ENCODE measurements at places on chromosomes 12 and 14.

DNA sequence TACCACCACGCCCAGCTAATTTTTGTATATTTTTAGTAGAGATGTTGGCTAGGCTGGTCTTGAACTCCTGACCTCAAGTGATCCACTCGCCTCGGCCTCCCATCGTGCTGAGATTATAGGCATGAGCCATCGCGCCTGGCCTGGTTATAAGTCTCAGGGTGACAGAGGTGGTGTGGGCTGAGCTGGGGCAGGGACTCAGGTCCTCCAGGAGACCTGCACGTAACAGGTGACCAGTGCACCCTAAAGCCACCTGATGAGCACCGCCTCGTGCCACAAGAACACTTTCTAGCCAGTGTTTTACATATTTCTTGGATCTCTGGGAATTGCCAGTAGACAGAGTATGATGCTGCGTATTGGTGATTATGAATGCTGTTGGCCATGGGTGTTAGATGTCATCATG is 136.5 kb upstream of the CPM start:
- no peak for DNase-seq

- no peak for DNase-seq
Observed at GRCh38 chr12:12176402-12176801, 90.4 kb downstream of the LRP6 start.

DNA sequence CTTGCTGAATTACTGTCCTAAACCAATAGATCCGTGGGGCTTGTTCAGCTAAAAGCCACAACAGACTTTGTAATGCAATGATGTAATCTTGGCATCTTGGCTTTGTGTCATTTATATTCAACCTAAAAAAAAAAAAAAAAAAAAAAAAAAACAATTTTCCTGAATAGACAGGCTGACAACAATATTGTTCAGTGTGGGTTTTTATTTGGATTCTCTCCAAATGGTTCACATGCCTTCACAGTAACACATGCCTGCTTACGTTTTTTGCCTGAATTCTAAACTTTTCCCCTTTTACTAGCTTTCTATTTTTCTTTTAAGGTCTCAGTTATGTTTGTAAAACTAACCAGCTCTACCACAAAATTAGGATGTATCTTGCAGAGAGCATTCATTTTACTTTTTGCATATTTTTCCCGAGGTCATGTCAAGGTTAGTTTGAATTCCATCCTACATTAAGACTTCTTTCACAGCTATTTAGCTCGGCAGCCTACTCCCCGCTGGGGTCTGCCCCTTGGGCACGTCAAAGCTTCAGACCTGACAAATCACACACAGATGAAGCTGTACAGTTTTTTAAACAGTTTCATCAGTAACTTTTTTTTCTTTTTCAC is 213.7 kb upstream of the NPAS3 start:
- DNase-seq = no peak

- peak; percentile 29 for DNase-seq
Observed at GRCh38 chr14:99899578-99900178, 106.5 kb downstream of the EML1 start.

GRCh38 chr14:56119201-56119981 is 1.2 kb downstream of the PELI2 start:
- DNase-seq = peak; percentile 16

- no peak for DNase-seq
Observed at GRCh38 chr12:130076126-130076525, 86.1 kb upstream of the FZD10 start.

DNA sequence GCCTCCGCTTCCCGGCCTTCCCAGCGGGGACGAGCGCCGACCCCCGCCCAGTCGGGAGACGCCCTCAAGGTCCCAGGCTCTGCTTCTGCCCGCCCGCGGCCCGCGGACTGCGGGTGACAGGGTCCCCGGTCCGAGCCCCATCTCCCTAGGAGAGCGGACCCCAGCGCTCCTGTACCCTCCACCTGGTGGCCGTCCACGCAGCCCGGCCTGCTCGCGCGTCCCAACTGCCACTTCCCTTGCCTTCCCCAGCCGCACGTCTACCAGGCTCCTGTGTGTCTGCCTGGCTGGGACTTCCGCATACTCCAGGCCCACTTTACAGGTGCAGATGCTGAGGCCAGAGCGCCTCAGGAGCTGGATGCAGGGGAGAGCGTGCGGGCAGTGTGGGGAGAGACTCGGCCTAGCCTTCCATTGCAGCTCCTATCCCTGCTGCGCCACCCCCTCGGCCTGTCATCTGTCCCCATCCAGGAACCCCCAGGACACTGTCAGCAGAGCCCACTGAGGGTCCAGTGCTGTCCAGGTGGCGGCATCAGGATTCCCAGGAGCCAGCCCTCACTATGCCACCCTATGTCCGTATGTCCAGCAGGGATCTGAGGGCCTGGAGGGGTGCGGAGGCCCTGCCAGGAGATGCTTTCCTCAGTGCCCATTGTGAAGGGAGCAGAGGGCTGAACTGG is 8.0 kb upstream of the ANKRD9 start:
- no peak for DNase-seq

DNA sequence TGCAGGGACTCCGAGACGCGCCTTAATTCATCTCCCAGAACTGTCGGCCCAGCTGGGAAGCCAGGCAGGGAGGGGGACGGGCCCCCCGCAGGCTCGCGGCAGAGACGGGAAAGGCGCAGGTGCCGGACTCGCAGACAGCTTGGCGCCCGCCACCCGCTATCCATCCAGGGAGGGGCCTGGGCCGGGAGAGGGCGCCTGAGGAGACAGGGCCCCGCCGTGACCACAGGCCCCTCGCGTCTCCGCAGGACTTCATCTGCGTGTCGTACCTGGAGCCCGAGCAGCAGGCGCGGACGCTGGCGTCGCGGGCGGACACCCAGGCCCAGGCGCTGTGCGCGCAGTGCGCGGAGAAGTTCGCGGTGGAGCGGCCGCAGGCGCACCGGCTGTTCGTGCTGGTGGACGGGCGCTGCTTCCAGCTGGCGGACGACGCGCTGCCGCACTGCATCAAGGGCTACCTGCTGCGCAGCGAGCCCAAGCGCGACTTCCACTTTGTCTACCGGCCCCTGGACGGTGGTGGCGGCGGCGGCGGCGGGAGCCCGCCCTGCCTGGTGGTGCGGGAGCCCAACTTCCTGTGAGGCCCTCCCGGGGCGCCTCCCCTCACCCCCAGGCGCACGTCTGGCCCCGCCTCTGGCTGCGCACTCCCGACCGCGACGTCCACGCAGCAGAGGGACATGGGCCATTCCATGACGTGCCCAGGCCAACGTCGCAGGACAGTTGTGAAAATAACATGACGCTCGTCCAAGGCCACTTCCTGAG is 60.6 kb downstream of the LGMN start:
- no peak for DNase-seq

GRCh38 chr12:39405580-39405979 is 37.3 kb downstream of the KIF21A start:
- no peak for DNase-seq

- no peak for DNase-seq
Observed at GRCh38 chr14:50846226-50846880, 15.4 kb upstream of the NIN start.

GRCh38 chr12:8890313-8891085 is 23.8 kb upstream of the PHC1 start:
- peak; percentile 47 for DNase-seq

GRCh38 chr12:104115587-104115975 is 22.4 kb downstream of the NFYB start:
- DNase-seq = no peak

- DNase-seq = no peak
Observed at GRCh38 chr14:38593476-38593875, 337.6 kb upstream of the CLEC14A start.

DNA sequence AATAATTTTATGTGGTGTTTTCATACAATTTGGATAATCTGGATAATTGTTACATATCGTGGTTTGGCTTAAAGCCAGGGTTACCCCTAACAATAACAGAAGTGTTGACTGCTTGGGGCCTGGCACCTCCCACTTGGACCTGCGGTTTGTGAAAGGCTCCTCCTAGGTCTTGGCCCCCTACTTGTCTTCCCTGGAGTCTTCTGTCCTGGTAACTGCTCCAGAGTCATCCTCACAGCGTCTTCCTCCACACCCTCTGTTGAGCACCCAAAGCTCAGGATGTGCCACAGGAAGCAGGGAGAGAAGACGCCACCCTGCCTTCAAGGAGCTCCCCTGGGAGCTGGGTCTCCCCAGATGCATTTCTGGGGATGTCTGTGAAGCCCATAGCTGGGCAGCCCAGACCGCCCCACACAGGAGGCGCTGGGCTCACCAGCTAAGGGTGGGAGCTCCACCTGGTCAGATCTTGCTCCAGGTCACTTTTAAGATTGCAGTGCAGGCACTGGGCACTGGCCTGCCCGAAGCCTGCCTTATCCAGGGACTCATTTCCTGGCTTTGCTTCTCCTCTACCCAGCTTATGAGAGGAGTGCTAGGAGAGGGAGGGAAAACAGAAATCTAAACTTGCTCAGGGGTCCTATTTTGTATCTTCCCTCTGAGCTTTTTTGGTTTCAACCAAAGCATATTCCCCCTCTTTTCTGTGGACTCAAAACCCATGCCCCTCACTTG is 98.2 kb downstream of the ZFP36L1 start:
- no peak for DNase-seq

DNA sequence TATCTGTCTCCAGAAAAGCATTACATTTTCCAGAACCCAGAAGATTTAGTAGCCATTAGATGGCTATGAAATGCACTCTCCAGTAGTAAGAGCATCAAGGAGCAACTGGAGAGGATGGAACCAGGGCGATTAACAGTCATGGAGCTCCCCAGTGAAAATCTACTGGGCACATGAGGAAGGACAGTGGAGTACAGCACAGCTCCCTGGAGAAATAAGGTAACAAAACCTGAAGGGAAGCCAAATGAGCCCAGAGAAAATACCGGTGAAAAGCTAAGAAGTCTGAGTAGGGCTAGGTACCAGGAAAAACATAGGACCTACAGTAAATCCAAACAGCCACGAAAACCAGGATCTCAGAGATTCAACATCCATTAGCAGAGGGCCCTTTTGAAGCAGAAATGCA is 21.6 kb downstream of the SOX5 start:
- no peak for DNase-seq

DNA sequence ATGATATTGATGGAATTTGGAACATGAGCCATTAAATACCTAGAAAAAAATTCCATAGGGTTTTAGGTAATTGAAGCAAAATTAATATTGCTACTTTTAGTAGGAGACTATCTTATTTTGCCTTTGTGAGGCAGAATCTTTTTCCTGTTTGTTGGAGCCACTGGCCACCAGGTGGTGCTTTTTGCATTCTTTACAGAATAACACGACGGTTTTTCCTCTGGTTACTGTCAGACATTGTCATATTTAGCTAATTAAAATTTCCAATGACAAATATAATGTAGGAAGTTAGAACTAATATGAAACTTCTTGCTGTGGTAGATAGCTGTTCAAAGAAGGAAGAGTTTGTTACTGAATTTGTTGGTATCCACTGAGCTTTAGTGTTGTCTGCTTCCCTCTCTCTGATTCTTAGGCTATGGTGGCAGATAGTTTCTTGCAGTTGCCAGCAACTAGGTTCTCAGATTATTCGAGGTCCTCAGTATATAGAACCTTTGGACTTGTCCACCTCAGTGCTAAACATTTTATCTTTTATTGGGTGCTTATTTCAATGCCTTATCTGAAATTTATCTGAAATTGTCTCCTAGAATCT is 25.7 kb downstream of the RAB21 start:
- peak; percentile 48 for DNase-seq

- peak; percentile 60 for DNase-seq
Observed at GRCh38 chr14:60648934-60649874, at the start of gene SIX1. Gene SIX1, minus strand, starts transcription at chr14:60649477. Its CDS starts 288 bp downstream, at chr14:60649189.

GRCh38 chr12:122226366-122227125 is 694 bp upstream of the DIABLO start:
- DNase-seq = no peak

GRCh38 chr12:104577581-104577981 is 120.8 kb downstream of the CHST11 start:
- no peak for DNase-seq

DNA sequence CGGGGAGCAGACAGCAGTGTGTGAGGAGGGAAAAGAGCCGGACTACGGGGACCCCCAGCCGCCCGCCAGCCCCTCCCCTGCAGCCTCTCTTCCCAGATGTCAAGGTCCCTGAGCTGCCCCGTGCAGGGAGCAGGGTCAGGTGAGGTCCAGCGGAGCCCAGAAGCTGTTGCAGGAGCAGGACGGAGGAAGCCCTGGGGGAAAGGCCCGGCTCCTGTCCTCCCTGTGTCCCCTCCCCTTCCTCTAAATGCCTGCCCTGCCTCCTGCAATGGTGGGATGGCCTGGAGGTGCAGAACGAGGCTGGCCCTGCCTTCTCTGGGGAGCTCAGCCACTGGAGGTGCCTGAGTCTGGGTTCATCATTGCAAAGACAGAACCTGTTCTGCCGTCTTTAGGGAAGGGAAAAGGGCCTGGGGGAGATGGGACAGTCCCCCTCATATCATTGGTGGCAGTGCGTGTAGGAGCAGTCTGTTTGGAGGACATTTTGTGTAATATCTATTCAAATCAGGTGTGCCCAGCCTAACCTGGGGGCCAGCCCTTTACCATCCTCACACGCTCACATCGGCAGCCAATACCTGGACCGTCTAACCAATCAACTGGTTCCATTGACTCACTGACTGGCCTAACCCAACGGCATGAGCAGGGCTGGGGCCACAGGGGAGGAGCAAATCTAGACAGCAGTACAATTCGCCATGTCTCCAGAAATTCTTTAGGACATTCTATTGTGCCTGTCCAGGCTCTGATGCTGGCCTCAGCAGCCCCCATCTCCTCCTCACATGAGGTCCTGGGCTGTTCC is 364.1 kb upstream of the SFSWAP start:
- no peak for DNase-seq

GRCh38 chr12:27733052-27733656 is 22.5 kb downstream of the MRPS35 start:
- DNase-seq = peak; percentile 48

DNA sequence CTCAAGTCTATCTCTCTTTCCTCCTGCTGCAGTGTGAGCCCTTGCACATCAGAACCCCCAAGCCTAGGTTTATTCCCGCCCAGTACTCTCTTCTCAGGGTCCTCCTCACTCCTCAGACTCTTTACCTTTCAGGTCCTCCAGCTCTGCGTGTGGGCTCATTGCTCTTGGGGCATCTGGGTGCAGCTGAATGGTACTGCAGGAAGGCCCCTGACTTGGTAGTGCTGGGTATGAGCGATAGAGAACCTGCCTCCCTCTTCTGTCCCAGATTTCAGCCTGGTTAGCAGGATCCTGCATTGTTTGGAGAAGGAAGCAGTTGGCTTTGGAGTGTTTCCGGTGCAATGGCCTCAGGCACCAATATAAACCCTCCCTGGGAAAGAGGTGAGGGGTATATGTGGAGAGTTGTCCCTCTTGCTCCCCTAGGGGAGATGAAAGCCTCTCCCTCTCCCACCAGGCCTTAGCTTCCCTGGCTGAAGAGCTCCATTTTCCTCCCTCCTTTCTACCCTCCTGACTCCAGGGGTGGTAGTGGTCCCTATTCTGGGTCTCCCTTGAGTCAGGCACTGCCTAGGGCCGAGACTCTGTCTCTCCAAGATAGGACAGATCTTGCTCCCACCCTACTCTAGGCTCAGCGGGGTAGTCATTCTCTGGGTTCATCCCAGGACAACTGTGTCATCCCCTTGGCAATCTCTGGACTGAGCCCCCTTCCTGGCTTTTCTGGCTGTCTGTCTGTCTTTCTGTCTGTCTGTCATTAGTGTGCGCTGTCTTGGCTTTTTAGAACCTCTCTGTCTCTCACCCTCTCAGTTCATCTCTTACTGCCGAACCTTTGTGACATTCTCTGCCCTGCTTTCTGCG is 3.8 kb downstream of the LRP1 start:
- peak; percentile 24 for DNase-seq
